CD4-positive, alpha-beta T cell treated with Interleukin-15 for 1 hour (primary cell): ENCODE measurements at places on chromosomes 2 and 18.

DNA sequence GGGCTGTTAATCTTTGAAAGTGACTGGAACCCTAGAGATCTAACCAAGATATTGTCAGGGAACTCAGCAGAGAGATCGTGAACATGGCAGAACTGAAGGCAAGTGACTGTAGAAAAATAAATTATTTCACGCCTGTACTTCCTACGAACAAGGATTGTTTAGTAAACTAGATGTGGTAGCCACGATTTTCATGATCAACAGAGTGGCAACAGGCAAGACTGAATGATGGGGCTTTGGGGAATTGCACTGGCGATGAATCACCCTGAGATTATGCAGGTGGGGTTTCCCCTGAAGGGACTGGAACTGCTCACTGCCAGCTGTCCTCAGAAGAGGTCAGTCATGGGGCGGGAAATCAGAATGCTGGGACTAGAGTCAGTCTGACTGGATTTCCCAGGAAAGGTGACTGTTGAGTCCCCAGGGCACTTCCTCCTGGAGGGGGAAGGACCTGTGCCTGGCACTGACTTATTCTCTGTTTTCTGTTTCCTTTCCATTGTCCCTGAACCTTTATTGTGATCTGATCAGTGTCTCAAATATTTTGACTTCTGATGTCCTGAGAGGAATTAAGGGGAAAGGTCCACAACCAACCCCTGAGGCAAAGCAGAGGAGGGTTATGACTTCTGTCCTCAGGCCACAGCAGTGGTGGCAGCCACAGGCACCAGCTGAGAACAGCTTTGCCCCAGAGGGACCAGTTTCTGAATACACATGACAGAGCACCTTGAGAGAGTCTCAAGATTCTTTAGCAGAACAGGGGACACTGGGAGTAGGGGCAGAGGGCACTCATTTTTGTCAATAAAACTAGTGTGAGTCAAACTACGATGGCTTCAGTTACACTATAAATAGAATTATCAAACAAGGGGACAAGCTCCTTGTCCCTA, 70.0 kb downstream of the NAB1 start:
- DNase-seq, result no peak

DNA sequence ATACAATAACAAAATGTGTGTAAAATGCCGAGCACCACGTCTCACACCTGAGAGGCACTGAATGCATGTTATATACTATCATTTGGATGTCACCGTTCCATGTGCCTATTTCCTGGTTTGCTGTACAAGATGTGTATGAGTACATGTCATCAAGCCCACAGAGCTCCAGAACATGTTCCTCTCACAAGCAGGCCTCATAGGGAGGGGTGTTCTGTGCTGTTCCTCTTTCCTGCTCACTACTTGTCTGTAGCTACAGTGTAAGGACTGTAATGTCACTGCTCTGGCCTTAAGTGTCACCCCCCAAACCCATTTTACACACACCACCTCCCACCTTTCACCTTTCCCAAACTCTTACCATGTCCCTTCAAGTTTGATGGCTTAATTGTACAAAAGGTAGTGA, 1.8 kb downstream of the AFF3 start:
- peak; percentile 31 for DNase-seq

- DNase-seq, result no peak
Observed at GRCh38 chr2:102235042-102235473, 48.2 kb downstream of the IL1RL2 start.

GRCh38 chr2:104919127-104919526, 65.2 kb downstream of the POU3F3 start:
- DNase-seq, result no peak

DNA sequence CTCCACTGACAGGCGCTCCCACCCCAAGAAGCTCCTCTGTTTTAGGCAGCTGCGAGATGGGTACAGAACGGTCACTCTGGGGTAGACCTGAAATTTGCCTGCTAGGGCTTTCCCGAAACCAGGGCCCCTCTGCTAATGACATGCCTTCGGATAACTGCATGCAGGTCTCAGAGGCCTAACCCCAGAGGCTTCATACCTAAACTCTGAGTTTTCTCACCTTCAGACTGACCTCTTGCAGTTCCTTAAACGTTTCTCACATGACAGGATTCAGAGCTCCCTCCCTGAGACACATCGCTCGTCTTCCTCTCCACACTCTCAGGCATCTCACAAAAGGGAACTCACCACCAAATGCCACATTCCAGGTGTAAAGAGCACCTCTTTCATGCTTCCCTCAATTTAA, 11.3 kb upstream of the KLHL29 start:
- DNase-seq, result no peak

DNA sequence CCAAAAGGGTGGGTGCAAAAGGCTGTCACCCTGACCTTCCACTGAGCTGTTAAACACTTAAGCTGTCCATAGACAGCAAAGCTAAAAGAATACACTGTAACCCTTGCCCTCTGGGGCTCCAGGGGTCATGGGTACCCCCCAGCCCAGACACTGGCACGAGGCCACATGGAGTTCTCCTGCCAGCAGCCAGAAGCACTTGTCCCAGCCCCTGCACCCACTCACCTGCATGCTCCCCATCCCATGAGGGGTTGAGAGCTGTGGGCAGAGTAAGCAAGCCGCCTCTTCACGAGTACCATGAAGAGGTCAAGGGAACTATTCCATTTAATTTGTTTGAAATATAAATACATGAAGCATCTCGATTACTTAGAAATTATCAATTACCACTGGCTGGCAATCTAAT, 867.1 kb upstream of the ZEB2 start:
- no peak for DNase-seq

- DNase-seq, result no peak
Observed at GRCh38 chr2:48170281-48170680, 264.0 kb upstream of the FBXO11 start.

DNA sequence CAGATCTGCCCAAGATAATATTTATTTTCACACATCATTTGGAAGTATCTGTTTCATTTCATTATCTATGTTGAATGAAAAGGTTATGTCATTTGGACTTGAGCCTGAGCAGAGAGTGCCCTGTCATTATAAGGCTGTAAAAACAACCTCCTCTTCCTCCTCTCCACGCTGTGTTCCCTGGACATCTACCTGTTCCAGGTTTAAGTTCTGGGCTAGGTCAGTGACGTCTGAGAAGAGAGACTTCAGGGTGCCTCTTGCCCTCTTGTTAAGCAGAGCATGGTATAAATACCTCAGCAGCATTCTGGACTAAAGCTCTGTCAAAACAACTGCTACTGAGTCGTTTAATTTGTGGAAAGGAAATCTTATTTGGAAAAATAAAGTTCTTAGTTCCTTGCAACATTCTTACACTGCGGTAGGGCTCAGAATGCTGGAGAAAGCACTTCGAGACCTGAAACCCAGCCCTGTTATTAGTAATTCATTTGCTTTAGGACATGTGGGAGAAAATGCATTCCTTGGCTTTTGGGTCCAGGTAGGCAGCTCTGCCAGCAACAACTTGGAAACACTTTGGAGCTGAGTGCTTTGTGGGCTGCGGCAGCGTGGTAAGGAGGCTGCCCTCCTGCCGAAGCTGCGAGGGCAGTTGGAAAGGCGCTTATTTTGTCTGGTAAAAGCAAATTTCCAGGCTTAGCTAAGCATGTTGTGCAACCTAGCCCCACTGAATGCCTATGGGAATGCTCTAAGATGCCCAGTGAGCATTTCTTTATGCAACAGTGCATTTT, 91.8 kb upstream of the NEDD4L start:
- DNase-seq, result no peak

DNA sequence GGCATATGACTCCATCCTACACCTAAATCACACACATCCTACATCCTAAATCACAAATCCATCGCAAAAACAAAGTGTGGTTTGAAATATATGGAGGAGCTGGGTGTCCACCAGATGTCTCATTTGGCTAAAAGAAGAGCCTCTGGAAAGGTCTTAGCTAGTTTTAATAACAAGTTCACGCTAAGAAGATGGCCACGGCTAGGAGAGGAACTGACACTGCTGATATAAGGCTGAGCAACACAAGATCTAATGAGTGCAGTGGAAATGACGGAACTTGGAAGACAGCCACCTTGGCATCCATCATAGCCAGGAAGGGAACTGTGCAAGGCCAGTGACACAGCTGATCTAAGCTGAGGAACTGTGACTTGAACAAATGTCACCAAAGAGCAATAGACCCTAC, 60.0 kb upstream of the AGAP1 start:
- no peak for DNase-seq

DNA sequence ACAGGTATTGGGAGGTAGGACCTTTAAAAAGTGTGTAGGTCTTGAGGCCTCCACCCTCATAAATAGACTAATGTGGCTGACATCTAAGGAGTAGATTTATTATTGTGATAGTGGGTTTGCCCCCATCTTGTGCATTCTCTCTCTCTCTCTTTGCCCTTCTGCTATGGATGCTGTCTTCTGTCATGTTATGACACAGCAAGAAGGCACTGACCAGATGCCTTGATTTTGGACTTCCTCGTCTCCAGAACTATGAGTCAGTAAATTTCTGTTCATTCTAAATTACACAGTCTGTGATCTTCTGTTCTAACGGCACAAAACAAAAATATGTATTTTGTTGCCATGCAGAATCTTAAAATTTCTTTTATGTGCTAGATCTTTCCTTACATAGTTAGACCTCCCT, 66.9 kb downstream of the ATAD2B start:
- DNase-seq, result no peak

GRCh38 chr2:113922784-113923183, 32.9 kb downstream of the ACTR3 start:
- DNase-seq, result no peak

DNA sequence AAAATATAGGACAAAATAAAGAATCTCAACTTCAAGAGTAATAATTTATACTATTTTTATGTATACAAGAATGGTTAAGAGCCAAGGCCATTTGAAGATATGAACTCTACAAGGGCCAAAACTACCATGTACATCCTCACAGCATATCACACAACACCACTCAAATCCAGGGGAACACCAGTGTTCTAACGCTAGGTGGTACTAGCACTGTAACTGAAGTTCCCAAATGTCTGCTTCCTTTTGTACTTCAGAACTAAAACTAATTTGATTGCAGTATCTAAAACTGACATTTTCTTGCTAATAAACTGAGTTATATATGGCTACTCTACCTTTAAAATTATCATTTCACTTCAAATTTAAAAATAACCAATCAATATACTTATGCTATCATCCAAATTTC, 47.0 kb downstream of the REV1 start:
- no peak for DNase-seq

GRCh38 chr18:22694954-22695353, 238.2 kb upstream of the RBBP8 start:
- no peak for DNase-seq

DNA sequence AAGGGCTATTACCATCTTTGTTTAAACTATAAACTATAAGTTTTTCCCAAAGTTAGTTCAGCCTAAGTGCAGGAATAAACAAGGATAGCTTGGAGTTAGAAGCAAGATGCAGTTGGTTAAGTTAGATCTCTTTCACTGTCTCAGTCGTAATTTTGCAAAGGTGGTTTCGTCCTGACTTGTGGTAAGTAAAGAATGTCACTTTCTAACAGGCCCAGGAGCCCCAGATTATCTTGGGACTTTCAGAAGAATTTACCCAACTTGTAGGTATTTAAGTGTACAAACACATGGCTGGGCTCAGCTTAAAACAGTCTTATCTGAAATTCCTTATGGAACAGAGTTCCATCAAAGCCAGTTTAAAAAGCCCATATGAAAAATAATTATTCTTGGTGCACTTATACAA, 18.3 kb upstream of the FAM98A start:
- DNase-seq, result no peak

- no peak for DNase-seq
Observed at GRCh38 chr2:155842103-155842502, 490.4 kb downstream of the NR4A2 start.

DNA sequence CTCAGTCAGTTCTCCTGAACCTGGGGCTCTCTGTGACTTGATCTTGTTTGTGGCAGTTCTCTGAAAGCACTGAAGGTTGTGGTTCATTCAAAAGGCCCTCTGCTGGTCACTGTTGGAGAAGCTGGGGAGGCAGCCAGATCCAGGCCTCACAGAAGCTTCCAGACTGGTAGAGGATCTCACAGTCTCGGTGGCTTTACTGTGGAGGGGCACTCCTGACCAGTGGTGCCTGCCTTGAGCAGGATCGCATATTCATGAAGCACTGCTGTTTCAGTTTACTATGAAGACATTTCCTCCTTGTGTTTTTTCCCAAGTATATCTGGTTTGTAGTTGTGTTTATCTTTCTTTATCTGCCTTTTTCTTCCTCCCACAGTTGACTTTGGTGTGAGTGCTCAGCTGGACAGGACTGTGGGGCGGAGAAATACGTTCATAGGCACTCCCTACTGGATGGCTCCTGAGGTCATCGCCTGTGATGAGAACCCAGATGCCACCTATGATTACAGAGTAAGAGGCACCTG, 133.9 kb downstream of the MAP4K4 start:
- peak; percentile 65 for DNase-seq

- DNase-seq, result no peak
Observed at GRCh38 chr2:120508567-120509041, 162.7 kb downstream of the INHBB start.

DNA sequence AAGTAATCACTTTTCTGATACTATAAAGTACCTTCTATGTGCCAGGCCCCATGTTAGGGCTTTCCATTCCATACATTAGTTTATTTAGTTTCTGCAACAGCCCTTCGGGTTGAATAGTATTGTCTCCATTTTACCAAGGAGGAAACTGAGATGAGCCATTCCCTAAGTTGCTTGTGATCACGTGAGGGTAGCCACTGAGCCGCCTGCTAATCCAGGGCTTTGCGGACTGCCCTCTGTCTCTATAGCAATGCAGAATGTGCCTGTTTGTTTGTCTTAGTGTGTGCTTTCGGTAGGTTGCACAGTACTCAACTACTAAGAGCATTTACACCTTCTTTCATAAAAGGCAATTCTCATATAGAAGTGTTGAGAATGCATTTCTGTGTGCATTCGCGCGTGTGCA, 5.0 kb downstream of the EMILIN2 start:
- no peak for DNase-seq

GRCh38 chr2:64374686-64375085, 79.3 kb upstream of the LGALSL start:
- DNase-seq, result no peak

GRCh38 chr2:160721089-160722040, 227.8 kb upstream of the RBMS1 start:
- DNase-seq, result no peak

DNA sequence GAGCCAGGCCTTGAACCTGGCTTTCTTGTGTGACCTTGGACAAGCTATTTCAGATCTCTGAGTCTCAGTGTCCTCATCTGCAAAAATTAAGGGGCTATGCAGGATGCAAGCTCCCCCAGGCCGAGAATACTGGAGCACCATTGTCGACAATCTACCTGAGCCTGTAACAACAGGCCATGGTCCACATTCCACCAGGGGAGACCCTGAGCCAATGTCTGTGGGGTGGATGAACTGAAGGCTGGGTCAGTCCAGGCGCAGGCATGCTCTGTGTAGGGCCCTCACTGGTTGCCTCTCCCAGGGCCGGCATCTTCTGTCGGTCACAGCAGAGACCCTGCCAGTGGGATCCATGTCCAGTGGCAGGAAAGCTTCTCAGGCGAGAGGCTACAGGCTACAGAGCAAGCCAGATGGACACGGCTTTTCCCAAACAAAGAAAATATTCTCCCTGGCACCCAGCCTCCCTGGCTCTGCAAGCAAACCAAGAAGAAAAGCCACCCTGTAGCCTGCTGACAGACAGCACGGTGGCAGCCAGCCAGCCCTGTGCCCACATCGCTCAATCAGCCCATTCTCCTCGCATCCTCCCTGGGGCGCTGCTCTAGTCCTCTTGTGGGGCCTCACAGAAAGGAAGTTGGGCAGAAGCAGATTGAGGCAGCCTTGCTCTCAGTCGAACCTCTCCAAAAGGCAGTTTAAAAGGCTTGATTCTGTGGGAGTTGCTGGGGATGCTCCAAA, 48.7 kb upstream of the FZD7 start:
- no peak for DNase-seq

GRCh38 chr2:118974103-118974993, 32.4 kb downstream of the MARCO start:
- peak; percentile 71 for DNase-seq

GRCh38 chr2:176704282-176704858, 435.1 kb downstream of the MTX2 start:
- no peak for DNase-seq
